Stimulated activated CD4-positive, alpha-beta T cell treated with anti-CD3 and anti-CD28 coated beads, TNF-alpha, amount 100 ng/mL, for 24 hours (primary cell): ENCODE measurements at places on chromosomes 2 and 18.

- DNase-seq: no peak
Measured at GRCh38 chr2:45814488-45814887, 163.0 kb downstream of the PRKCE start.

DNA sequence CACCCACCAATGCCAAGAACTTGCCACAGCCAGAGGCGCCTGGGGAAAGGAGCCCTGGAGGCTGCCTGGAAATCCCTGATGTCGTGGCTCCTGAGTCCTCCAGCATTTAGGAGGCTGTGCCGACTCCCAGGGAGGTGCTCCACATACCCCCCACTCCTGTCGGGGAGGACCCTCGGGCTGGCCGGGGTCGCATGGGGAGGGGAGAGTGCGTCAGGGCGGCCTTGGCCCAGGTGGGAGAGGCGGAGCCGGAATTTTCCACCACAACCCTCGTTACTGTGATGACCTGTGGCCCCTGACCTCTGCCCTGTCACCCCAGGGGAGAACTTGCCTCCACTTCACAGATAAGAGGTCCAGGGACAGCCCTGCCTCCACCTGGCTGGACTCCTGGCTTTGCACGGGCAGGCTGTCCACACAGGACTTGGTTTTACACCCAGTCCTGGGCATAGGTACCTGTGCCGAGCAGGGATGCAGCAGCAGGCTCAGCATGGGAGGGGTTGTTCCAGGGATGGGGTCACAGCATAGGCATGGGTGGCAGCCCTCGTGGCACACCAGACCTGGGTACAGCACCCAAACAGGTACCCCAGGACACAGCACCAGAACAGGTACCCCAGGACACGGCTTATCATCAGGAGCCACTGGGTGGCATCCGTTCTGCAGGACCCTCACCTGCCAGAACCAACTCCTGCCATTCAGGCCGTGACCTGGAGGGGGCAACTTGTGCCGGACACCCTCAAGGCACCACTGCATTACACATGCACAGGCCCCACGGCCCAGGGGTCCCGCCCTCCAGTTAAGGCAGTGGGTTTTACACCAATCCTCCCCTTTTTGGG is 12.3 kb upstream of the AGXT start:
- no peak for DNase-seq

DNA sequence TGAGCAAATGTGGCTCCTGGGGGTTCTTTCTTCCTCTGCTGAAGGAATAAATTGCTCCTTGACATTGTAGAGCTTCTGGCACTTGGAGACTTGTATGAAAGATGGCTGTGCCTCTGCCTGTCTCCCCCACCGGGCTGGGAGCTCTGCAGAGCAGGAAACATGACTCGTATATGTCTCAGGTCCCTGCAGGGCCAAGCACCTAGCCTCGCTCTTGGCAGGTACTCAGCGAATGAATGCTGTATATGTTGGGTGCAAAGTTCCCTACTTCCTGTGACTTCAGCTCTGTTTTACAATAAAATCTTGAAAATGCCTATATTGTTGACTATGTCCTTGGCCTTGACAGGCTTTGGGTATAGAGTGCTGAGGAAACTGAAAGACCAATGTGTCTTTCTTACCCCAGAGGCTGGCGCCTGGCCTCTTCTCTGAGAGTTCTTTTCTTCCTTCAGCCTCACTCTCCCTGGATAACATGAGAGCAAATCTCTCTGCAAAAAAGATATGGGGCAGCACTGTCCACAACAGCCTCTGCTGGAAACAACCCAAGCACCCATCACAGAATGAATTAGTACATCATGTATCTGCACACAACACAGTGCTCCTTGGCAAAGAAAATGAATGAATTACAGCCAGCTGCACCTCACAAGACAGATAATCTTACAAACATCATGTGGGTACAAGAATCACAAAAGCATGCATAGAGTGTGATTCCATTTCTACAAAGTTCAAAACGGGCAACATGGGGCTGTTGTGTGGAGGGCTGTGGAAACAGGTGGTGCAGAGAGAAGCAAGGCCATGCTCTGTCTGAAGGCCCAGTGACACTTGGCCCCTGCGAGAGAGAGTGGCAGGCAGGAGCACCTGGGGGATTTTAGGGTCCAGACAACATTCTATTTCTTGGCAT is 6.6 kb downstream of the IL1RN start:
- no peak for DNase-seq

DNA sequence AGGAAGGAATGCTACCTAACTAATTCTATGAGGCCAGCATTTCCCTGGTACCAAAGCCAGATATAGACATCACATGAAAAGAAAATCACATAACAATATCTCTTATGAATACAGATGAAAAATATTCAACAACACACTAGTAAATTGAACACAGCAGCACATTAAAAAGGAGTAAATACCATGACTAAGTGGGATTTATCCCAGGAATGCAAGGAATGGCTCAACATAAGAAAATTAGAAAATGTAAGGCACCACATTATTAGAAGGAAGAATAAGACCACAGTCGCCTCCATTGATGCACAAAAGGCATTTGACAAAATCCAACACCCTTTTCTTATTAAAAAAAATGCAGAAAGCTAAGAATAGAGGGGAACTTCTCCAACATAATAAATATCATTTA is 133.9 kb downstream of the TTC32 start:
- no peak for DNase-seq

GRCh38 chr2:217919781-217920351 is 82.9 kb downstream of the TNS1 start:
- no peak for DNase-seq

- DNase-seq: no peak
Measured at GRCh38 chr2:102226612-102227391, 40.0 kb downstream of the IL1RL2 start.
